Ascending aorta (tissue), 2 donors: ENCODE measurements at places on chromosomes 11 and 22. TPM values are rescaled to one million over a fixed set of nuclear protein-coding genes. Genes with fewer than 3 reads are reported as not detected.

SAA2 gene
- total RNA-seq = 77.4 TPM

JAML gene
- not detected for total RNA-seq

GPHA2 gene
- total RNA-seq = not detected

KRTAP5-1 gene
- not detected for total RNA-seq

CST6 gene
- total RNA-seq = 4.4 TPM

C11orf52 gene
- total RNA-seq = not detected

NLRP14 gene
- not detected for total RNA-seq

MLC1 gene
- total RNA-seq = 0.32 TPM

TRIM5 gene
- 45.1 TPM for total RNA-seq

FHIP1B gene
- 31.9 TPM for total RNA-seq

TMEM45B gene
- not detected for total RNA-seq

MS4A3 gene
- total RNA-seq = not detected

CARD10 gene
- total RNA-seq = 21.0 TPM

ANO3 gene
- total RNA-seq = 8.2 TPM

DEPDC7 gene
- not detected for total RNA-seq

NXPE2 gene
- not detected for total RNA-seq

APLNR gene
- 15.1 TPM for total RNA-seq

PGM2L1 gene
- 8.4 TPM for total RNA-seq

SAAL1 gene
- 29.1 TPM for total RNA-seq

MYOD1 gene
- total RNA-seq = not detected

LINC01488 gene
- not detected for total RNA-seq

CLDN5 gene
- total RNA-seq = 482 TPM

SLC17A6 gene
- not detected for total RNA-seq

DDI1 gene
- not detected for total RNA-seq

MRGPRX4 gene
- total RNA-seq = not detected

FXYD2 gene
- total RNA-seq = not detected

GLYATL1 gene
- total RNA-seq = 8.6 TPM

CBLIF gene
- total RNA-seq = 2.6 TPM

DNAJB7 gene
- not detected for total RNA-seq

FAM227A gene
- total RNA-seq = 0.43 TPM

TMEM9B gene
- 42.4 TPM for total RNA-seq

TMEM25 gene
- 133 TPM for total RNA-seq

LRRC4C gene
- not detected for total RNA-seq

BET1L gene
- total RNA-seq = 42.3 TPM

TUBA8 gene
- not detected for total RNA-seq

SCUBE2 gene
- total RNA-seq = 1.1 TPM

OR5P2 gene
- total RNA-seq = not detected

FREY1 gene
- total RNA-seq = not detected

PUS3 gene
- 31.3 TPM for total RNA-seq

SF3A1 gene
- total RNA-seq = 92.9 TPM

GAB4 gene
- total RNA-seq = not detected

PATE2 gene
- not detected for total RNA-seq

TREH gene
- total RNA-seq = not detected

SULT4A1 gene
- not detected for total RNA-seq

CD3D gene
- total RNA-seq = not detected

PAMR1 gene
- 4.6 TPM for total RNA-seq

ARVCF gene
- total RNA-seq = 252 TPM

TSGA10IP gene
- not detected for total RNA-seq

HTR3B gene
- total RNA-seq = not detected

LPXN gene
- 2.1 TPM for total RNA-seq

C11orf97 gene
- total RNA-seq = not detected

KLHL35 gene
- total RNA-seq = not detected

OR51B2 gene
- total RNA-seq = not detected

CRYBB3 gene
- not detected for total RNA-seq

CHEK2 gene
- 1.3 TPM for total RNA-seq
